Activated naive CD4-positive, alpha-beta T cell treated with anti-CD3 and anti-CD28 coated beads, Interleukin-2, amount 50 U/mL, for 72 hours (primary cell): ENCODE measurements at places on chromosomes 2 and 18.

- no peak for DNase-seq
These were observed 1533.0 kb downstream of the LRP1B start for GRCh38 chr2:140597836-140598235.

GRCh38 chr2:216632346-216632951, 771 bp upstream of the IGFBP2 start:
- DNase-seq = no peak

DNA sequence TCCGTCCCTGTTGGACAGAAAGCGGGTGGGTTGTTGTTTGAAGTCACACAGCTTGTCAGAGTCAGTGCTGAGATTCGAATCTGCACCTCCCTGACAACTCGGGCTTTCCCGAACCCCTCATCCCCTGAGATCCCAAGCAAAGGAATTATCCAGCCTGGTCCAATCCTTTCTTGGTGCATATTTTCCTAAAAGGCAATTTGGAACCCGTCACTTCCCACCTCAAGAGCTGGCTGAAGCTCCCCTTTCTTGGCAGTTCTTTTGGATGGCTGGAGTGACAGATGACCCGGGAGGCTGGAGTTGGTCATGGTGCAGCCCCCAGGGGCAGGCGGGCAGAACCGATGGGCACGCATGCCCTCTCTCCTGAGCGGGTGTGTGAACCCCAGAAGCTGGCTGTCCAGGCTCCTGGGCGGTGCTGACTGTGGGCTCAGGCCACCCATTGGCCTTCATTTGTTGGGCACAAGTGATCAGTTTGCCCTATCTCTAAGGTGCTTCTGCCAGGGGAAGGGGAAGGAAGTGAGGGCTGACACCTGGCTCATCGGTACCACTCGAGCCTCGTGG, 97.8 kb downstream of the ASB1 start:
- DNase-seq = no peak

- no peak for DNase-seq
These were observed 108.8 kb upstream of the ITGB6 start for GRCh38 chr2:160308915-160309314.

GRCh38 chr18:26702086-26702485, 153.7 kb upstream of the KCTD1 start:
- no peak for DNase-seq

- DNase-seq = no peak
These were observed 118.6 kb downstream of the MCFD2 start for GRCh38 chr2:46796843-46797625.

DNA sequence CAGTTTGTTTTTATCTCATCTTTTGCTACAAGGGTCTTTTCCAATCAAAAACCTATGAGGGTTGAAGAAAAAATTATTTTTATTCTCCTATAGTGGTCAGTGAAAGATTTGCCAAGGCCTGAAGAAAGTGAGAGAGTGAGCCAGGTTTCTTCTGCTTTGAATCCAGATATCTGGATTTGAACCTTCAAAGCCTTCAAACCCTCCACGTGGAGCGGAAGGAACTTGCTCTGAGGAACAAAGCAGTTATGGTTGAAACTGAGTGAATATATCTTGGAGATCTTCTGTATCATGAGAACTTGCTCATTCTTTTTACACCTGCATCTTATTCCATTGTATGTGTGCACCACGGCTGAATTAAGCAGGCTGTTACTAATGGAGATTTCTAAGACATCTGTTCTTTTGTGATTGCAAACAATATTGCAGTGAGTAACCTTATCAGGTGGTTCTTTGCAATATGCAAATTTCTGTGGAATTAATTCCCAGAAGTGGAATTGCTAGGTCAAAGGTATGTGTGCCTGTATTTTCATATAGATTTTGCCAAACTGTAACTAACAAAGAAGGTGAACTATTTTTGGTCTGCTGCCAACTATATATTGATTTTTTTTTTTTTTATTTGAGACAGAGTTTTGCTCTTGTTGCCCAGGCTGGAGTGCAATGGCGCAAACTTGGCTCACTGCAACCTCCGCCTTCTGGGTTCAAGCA, 147.9 kb downstream of the B3GNT2 start:
- DNase-seq = no peak

GRCh38 chr2:180781276-180781675, 199.1 kb upstream of the UBE2E3 start:
- no peak for DNase-seq

DNA sequence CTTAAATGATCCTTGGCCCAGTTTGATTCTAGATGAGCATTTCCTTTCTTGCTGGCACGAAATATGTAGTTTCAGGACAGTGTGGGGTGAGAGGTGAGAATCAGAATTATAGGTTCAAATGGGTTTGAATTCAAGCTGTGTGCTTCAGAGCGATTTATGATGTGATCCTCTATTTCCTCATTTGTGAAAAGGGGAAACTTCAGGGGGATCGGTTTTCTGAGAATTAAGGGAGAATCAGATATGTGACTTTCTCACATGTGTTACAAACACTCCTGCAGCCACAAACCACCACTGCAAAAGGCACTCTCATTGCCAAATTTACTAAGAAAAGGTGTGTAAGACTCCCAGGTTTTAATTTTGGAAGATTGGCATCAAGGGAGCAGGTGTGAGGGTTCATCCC, 24.4 kb downstream of the HK2 start:
- DNase-seq = no peak

DNA sequence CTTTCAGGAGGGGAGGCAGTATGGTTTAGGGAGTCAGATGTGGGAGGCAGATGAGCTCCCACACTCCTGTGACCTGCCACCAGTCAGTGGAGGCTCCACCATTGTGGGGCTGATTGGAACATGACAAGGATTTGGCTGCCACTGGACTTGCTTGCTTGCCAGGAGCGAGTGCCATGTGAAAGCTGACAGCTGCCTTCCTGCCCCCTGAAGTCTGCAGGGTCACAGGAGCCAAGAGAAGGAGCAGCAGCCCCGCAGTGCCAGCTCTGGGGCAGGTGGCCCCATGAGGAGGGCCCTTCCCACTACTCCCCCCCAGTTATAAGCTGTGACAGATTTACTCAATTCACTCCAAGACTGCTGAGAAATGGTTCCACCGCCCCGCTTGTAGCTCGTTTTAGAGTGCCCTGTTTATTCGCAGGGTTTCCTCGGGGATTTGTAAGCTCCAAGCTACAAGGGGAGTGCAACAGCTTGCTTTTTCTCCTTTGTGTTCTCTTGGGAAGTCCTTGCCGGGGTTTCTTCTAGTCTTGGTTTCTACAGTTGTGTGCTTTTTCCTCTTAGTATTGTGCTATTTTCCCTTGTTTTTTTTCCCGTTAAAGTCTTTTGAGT, 414.3 kb downstream of the MEIS1 start:
- no peak for DNase-seq

- no peak for DNase-seq
These were observed 681 bp upstream of the ROCK2 start for GRCh38 chr2:11344956-11345677.

DNA sequence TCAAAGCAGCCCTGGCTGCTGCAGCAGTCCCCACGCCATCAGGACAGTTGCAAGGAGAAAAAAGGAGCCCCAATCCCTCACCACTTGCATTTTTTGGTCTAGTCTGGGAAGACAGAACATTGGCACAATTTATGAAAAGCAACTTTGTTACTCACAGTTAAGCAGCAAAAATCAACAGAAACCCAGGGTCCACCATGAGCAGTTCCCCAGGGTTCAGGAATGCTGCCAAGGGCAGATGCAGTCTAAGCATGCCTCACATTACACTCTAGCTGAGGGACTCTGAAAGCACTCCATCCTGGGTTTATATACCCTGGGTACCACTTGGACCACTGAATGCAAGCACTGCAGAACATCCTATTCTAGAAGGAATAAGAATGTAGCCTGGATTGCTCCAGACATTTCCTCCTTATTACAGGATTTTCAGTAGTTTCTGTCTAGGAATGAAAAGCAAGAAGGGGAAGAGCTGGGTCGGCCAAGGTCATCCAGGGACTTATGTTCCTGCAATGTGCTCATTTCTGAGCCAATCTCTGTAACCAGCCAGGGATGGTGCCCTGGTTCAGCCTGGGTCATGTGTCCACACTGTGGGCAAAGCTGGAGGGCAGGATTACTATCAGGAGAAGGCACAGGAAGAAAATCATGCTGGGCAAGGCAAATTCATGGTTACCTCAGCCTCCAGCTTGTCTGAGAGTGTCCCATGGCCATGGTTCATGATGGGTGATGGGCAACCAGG, 19.5 kb upstream of the TMEM163 start:
- no peak for DNase-seq

GRCh38 chr2:129623783-129624182, 355.7 kb upstream of the RAB6C start:
- DNase-seq = no peak

GRCh38 chr18:58335223-58335622, 291.2 kb downstream of the NEDD4L start:
- no peak for DNase-seq

DNA sequence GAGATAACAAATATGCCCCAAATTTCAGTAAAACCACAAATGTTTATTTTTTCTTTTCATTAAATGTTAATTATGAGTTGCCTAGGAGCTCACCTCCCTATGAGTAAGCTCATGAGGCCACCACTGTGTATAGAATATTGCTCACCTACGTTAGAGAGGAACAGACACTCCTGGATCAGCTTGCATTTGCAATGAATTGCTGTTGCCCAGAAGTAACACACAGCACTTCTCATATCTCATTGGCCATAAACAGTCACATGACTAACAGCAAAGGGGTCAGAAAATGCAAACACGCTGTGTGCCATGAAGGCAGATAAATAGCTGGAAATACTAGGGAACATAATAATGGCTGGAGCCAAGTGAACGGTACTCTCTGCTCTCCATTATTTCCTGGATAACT, 89.0 kb upstream of the GALNT5 start:
- no peak for DNase-seq

DNA sequence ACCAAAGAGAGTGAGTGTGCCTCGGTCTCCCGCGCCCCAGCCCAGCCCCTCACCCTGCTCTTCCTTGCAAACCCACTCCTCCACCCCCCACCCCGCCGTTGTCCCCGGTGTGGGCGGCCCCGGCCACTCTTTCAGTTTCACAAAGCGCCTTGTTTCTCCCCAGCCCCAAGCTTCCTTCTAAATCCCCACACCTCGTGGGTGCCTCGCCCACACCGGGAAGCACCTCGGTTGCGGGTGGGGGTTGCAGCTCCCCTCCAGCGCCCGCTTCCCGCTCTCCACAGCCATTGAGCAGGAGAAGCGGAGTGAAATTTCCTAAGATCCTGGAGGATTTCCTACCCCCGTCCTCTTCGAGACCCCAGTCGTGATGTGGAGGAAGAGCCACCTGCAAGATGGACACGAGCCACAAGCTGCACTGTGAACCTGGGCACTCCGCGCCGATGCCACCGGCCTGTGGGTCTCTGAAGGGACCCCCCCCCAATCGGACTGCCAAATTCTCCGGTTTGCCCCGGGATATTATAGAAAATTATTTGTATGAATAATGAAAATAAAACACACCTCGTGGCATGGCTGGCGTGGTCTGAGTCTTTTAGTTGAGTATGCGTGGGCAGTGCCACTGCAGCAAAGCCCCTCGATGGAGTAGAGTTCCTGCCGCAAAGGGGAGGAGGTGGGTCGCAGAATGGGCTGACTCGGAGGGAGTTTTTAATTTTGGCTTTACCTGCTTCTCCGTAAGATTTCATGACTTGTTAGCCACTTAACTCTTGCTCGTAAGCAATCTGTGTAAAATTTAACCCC, 848 bp downstream of the TMSB10 start:
- DNase-seq = peak; percentile 44

GRCh38 chr2:232698556-232699091, 1.5 kb downstream of the GIGYF2 start:
- no peak for DNase-seq

- DNase-seq = no peak
These were observed 87.0 kb upstream of the ID2 start for GRCh38 chr2:8594731-8595427.

DNA sequence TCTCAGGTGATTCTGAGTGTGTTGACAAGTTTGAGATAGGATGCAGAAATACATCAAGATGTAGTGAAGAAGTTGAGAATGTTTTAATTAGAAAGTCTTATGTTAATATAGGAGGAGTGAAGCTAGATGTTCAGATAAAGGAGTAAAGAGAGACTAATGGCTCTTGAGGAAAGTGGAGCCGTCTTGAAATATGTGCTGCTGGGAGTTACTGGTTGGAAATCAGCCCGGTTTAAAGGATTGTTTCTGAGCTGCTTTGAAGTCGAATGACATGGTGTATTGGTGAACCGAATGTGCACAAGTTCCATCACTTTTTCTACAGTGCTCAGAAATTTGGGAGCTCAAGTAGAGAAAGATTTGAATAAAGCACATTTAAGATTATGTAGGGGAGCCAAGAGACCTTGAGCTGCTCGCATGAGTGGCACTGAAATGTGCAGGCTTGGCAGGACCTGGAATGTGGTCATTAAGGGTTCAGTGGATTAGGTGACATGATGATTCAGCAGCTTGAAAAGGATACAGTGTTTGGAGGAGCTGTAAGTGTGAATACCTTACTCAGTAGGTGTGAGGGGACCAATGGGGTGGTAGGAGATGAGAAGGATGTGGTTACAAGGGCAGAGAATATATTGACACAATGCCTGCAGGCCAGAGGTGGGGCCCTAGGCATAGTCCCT, 68.6 kb downstream of the CAB39 start:
- no peak for DNase-seq

DNA sequence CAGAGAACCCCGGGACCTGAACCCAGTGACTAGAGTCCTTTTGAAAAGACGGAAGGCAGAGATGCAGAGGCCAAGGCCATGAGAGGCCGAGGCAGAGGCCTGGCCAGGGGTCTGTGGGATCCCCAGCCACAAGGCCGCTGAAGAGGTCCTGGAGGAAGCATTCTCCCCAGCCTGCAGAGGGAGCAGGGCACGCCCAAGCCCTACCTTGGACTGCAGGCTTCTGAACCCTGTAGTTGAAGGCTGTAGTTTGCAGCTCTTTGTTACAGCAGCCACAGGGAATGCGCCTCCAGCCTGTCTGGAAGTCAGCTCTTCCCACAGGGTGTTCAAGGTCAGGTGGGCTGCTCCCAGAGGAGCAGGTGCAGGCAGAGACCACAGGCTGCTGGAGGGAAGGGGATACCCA, 22.1 kb upstream of the PXDN start:
- no peak for DNase-seq

GRCh38 chr2:201840726-201841125, 34.4 kb downstream of the CDK15 start:
- no peak for DNase-seq

DNA sequence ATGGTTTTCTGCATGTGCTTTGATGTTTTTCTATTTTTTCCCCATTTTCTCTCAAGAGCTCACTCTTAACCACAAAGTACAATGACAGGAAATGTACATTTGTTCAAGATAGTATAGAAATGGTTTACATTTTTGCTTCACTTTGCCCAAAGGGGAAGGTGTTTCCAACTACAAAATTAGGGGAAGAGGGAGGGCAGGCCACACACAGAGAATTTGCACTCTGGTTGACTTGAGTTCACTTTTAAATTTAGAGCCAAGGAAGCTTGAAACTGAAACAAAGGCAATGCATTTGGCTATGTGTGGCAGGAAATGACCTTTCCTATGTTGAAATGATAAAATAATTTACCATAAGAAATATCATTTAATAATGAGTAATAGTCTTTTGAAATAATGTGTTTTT, 19.1 kb upstream of the VIT start:
- no peak for DNase-seq

GRCh38 chr2:6937582-6937981, 20.4 kb downstream of the RNF144A start:
- DNase-seq = no peak
